ENCODE measurements at places on chromosomes 5 and 9.

DNA sequence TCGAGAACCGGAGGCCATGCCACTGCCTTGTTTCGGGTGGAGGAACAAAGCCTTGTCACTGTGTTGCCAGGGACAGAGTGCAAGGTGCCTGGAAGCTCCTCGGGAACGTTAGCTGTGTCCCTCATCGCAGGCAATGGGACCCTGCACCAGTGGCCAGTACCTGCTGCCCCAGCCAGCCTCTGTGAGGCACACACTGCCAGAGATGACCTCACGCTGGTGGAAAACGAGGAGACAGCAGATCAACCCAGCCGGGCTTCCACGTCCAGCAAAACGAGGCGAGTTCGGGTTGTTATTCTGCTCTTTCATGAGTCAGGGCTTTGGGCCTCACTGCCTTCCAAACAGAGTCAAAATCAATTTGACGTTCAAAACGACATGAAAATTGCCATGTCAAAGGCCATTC lies 104.1 kb downstream of the ADAMTS2 start:
- no peak for DNase-seq

DNA sequence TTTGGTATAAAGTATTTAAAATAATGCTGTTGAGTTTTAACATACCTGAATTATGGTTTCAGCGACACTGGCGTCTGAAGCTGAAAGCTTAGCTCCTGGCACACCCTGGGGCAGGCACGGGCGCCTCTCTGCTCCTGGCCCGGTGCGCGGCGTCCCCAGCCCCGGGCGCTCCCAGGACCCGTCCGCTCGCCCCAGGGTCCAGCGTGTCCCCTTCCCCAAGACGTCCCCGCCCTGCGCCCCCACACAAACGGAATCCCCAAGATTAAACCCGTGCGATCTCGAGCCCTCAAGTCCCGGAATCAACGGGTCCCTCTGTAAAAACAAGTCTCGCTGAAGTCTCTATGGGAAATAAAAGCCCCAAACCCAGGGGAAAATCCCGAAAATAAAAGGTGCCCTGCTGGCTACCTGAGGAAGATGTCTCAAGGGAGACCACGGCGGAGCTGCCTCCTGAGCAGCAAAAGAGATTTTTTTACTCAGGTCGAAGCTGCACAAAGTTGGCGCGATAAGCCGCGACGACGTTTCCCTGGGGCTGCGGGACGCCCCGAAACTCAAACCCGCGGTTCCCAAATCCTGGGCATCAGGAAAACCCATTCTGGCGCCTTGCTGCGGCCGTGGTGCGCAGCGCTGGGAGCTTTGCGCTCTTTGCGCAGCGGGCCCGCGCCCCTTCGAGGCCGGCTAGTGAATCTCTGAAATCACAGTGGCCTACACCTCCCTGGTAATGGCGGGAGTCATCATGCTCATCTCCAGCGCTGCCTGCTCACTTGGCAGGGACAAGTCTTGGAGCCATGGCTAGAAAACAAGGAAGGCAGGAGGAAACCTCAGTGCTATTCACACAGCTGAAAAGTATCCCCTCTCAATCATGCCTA lies 6.3 kb upstream of the IFNA8 start:
- no peak for DNase-seq

DNA sequence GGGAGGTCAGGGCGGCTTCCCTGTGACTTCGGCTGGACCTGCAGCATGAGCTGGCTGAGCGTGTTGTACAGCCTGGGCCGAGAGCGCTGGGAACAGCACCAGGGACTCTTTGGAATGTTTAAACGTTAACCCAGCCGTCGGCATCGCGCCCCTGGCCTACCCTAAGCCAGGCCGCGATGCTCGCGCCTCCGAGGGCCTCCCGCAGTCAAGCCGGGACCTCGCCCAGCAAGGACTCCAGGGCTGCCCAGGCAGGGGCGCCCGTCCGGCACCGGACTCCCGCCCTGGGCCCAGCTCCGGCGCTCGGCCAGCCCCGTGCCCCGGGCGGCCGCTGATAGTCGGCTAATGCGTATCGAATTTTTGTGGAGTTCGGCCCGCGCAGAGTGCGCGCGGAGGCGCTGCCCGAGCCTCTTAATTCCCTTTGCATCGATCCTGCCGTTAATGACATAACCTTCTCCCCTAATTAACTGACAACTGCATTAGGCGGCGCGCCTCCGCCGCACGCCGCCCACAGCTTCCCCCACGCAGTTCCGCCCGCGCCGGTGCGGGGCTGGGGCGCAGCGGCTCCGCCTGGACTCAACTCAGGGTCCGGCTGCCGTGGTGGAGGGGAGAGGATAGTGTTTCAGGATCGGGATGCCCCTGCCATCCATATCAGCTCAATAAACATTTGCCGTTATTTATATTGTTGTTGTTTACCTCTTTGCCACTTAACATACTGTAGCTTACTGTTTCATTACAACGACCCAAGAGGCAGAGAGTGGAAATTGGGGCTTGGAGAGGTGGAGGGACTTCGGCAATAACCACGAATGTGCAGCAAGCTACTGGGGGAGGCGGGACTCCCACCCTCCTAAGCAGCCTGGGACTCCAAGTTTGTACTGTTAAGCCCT lies 28.8 kb upstream of the CDC23 start:
- DNase-seq, result peak; percentile 13

DNA sequence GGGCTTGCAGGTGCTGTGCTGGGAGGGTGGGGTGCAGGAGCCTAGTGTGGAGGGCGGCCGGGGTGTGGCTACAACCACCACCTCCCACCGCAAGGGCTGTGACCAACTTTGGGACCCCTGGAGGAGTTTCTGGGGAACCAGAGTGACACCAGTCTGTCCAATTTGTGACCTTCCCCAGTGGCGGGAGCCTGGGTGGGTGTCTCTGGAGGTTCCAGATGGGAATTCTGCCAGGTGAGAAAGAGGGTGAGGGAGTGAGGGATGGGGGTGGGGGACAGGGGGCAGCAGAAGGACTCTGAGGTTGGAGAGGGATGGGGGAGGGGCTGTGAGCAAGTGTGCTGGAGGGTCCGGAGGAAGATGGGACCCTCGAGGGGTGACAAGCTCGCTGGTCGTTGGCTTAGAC lies 4.2 kb upstream of the CACNA1B start:
- no peak for DNase-seq

DNA sequence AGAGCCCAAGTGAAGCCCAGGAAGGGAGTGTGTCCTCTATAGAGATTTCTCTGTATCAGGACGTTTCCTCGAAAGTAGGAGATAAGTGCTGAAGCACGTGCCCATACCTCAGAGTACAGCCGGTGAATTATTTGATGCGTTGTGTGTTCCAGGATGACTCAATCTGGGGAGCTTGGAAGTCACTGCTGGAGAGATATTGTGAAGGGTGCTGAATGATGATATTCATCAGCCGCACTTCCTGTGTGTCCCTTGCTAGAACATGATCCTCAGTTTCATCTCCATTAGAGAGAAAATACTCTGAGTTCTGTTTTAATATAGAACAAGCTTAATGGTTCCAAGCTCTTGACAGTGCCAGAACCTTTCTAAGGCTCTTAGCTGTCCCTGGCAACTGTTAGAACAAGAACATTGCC lies 402.3 kb upstream of the ADAMTSL1 start:
- DNase-seq, result peak; percentile 36

- DNase-seq, result peak; percentile 69
These were observed 662.2 kb upstream of the ZNF608 start for GRCh38 chr5:125408448-125409233.

Measured in cardiac fibroblast (primary cell).